IMR-90 (cell line): ENCODE measurements at places on chromosomes 4 and X.

DNA sequence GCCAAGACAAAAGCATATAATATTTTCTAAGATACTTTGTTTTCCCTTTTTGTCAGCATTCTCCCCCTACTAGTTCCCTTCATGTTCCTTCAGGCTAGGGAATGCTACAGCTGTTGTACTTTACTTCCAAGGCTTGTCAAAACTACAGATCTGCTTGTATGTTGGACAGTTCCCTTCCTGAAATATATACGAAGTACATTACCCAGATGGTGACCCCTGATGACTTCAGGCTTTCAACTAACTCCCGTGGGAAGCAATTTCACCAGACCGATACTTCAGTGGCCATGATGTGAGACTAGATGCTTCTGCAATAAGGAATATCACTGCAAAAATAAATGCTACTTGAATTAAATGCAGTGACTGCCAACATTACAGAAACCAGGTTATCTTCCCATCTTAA lies 332.8 kb downstream of the SH2D1A start:
- DNase-seq = no peak

GRCh38 chr4:111454961-111455360 lies 690.3 kb upstream of the FAM241A start:
- DNase-seq = no peak

GRCh38 chrX:129823115-129823514 lies 20.6 kb downstream of the ZDHHC9 start:
- peak; percentile 15 for DNase-seq

- DNase-seq = no peak
Observed at GRCh38 chr4:72809208-72809607, 240.2 kb upstream of the ADAMTS3 start.

DNA sequence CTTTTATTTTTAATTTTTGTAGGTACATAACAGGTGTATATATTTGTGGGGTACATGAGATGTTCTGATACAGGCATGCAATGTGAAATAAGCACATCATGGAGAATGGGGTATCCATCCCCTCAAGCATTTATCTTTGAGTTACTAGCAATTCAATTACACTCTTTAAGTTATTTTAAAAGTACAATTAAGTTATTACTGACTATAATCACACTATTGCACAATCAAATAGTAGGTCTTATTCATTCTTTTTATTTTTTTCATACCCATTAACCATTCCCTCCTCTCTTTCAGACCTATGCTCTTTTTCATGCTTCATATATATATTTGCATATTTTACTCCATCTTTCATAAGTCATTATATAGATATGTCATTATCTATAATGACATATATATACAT lies 93.3 kb downstream of the MAGEB5 start:
- DNase-seq = no peak

GRCh38 chr4:21248331-21248730 lies 548.1 kb downstream of the PACRGL start:
- DNase-seq = no peak

DNA sequence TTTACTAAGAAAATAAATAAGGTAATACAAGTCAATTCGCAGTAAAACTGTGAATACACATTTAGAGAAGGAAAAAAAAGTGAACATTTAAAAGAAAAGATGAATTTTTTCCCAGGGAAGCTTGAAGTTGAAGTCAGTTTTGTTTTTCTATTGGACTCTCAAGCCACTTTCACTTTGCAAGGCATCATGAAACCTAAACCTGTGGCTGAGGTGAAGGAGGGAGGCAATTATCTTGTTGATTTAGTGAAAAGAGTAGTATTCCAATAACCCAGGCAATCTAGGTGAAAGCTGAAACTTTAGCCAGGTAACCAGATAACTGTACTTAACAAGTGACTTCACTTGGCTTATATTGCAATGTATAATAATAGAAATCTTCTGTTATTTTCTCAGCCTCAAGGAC lies 138.6 kb downstream of the HDX start:
- DNase-seq = no peak

DNA sequence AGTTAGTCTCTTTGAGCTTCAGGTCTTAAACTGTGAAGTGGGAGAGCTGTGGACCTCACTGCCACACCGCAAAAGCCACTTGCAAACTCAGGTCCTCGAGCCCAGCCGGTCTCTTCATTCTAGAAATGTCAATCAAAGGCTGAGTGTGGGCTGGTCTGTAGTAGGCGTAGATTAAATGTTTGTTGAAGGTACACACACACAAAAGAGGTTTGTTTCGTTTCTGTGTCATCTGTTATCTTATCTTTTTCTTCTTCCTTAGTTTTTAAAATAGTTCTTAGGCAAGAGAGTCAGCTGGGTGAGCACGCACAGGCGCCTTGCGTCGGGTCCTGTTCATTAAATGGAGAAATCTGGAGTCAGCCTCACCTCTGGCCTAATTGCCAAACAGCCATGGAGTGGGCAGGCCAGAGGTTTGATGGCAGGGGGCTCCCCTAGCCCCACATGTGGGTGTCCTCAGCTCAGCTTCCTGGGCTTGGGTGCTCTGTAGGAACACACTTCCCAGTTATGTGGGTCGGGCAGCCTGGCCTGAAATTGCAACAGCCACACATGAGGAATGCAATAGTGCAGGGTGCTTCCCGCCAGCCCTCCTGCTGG lies 836 bp upstream of the PSAPL1 start:
- DNase-seq = no peak

GRCh38 chr4:48100256-48100655 lies 33.8 kb downstream of the TXK start:
- DNase-seq = no peak

GRCh38 chr4:113020966-113021365 lies 28.5 kb upstream of the ANK2 start:
- no peak for DNase-seq

DNA sequence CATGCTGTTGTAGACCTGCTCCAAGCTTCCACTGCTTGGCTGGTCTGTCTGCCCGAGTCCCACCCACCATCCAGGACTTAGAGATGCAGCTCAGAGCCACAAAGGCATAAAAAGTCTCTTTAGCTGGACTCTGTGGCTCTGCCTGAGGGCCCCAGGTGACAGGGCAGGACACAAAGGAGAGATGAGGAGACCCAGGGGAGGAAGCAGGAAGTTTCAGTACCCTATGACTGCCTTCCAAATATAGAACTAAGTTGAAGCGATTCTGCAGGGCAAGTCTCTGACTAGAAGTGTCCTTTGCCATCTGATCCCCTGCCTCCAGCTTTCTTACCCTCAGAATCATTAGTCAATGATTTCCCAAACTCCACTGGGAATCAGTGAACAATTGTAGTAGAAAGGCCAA lies 11.2 kb upstream of the CXCR3 start:
- no peak for DNase-seq

DNA sequence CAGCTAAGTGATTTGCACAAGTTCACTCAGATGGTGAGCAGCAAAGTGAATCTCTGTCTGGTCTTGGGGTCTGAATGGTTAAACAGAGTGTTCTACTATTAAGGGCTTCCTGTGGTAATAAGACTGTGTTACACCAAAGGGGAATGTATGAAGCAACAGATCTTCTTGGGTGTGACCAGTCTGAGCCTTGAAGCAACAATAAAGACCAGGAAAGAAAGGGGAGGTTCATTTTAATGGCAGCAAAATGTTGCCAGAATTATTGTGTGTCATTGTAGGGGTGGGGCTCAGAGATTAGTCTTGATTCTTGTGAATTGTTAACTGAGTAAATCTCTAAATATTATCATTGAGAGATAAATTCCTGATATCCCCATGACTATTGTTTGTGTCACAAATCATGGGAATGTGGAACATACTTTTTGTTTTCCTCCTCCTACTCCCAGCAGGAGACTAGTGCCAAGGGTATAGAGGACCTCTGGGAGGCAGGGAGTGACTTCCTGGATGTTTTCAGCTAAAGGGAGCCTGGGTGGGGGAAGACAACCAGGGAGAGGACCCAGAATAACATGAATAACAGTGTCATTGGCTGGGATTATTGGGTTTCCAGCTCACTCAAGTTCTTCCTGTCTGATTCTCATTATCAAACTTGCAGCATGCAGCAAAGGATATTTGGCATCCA lies 141.4 kb upstream of the PAK3 start:
- DNase-seq = no peak

GRCh38 chr4:86845593-86845992 lies 3.6 kb downstream of the SLC10A6 start:
- DNase-seq = no peak

DNA sequence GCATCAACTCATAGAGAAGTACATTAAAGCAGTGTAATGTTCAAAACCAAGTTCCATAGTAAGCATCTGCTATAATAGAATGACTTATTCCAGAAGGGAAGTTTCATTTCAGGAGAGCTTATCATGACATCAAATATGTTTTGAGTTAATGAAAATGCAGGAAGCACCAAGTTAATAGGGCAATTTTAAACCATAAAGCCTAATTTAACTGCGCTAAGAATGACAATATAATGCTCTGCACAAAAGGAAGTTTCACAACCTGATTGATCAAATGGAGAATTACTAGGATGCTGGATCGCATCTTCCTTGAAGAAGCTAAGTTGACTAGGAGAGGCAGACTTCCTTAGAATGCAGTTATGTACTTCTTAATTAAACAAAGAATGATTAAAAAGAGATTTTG lies 416.9 kb upstream of the MAGEB2 start:
- no peak for DNase-seq

DNA sequence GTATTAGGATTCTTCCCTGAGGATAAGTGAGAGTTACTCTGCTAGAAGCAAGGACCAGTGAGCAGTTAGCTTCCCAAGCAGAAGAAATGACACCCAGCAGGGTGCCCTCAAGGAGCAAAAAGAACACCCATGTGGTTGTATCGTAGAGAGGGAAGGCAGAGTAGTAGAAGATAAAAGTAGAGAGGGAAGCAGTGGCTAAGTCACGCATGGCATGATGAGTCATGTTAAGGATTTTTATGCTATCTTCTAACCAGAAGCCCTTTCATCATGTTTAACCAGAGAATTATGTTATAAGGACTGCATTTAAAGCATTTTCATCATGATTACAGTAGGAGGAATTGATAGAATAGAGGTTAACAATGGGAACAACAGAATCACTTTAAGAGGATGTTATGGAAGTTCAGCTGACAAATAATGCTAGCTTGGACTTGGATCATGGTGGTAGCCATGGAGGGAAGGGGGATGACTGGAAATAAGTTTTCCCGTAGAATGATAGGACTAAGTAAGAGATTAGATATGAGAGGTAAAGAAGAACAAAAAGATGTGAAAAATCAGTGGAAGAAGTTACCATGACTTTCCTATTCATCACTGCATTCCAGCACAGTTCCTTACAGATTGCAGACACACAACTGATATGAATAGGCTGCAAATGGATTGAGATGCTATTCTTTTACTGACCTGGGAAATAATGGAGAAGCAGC lies 383.5 kb upstream of the INTU start:
- peak; percentile 54 for DNase-seq

- peak; percentile 77 for DNase-seq
Observed at GRCh38 chr4:13322681-13323101, 161.4 kb downstream of the RAB28 start.

DNA sequence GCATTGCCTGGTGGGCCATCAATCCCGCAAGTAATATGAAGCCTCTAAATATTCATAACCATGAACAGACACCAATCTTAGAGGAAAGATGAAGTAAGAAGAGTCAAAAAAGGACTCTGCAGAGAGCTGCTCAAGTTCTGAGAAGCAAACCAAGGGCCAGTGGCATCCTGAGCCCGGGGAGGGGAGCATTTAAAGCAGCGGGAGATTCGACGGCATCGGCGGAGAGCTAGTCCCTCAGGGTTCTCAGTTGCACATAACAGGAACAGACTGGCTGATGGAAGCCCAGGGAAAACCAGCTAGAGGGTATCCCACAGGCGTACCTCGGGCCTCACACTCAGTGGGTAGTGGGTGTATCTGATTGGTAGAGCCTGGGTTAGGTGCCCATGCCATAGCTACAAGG lies 4.9 kb upstream of the PNMA6E start:
- no peak for DNase-seq

DNA sequence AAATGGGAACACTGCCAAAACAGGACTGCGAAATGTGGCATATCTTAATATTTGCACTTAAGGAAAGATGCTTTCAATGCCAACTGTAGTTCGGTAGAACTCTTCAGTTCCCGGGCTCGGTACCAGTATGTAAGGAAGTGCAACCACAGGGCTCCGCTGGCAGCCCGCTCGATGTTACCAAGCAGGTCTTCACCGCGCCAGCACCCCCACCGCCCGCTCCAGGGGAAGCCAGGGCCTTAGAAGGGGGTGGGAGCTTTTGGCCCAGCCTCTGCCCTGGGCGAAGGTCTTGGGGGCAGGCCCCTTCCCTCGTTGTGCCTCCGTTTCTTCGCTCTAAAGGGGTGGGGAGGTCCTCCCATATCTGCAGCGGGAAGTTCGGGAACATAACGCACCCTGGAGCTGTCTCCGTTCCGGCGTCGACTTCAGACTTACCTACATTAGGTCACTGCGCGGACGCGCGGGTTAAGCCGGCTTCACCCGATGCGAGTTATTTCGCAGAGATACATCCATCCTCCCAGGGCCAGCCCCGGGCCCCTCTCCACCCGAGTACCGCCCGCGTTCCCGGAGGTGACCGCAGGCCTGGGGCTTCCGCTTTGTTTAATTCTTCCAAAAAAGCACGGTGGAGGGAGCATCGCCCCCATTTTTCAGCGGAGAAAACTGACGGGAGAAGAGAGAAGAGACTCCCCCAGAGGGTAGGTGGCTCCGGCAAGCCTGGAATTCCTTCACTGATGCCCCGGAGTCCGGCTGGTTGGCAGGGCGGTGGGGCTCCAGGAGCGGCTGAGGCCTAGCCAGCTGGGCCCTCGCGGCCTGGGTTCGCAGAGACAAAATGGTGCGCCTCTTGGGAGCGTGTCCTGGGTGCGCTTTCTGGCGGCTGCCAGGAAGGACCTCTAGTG lies 1.0 kb upstream of the HMX1 start:
- DNase-seq = no peak

- DNase-seq = no peak
Observed at GRCh38 chr4:75643651-75644050, 13.3 kb upstream of the CDKL2 start.

GRCh38 chr4:54764476-54764875 lies 106.7 kb downstream of the KIT start:
- DNase-seq = no peak

DNA sequence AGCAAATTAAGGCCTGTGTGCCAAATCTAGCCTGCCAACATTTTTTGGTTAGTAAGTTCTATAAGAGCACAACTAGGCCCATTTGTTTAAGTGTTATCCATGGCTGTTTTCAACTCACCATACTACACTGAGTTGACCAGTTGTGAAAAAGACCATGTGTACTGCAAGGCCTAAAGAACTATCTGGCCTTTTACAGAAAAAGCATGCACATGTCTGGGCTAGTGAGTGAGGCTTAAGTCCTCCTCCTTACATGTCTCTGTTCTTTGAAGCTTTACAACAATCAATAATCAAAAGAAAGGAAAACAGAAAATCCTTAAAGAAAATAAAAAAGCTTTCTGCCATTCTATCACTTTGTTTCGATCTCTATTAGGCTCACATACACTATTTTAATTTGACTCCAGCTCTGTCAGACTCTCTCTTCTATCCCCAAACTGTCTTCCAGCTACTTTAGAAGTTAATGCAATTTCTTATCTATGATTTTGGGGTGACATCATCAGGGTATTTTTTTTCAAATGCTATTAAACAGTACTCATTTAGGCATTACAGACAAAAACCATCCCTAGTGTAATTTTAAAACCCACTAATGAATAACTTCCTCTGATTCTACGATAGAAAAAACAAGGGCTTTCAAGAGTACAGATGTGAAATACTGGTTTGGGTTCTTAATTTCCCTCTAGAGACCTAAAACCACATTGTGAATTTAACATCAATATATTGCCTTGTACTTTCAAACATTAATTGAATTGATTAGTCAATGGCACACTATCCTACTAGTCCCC lies 161.8 kb downstream of the MAB21L2 start:
- DNase-seq = peak; percentile 21
